ENCODE measurements at places on chromosomes 1 and 21.

DNA sequence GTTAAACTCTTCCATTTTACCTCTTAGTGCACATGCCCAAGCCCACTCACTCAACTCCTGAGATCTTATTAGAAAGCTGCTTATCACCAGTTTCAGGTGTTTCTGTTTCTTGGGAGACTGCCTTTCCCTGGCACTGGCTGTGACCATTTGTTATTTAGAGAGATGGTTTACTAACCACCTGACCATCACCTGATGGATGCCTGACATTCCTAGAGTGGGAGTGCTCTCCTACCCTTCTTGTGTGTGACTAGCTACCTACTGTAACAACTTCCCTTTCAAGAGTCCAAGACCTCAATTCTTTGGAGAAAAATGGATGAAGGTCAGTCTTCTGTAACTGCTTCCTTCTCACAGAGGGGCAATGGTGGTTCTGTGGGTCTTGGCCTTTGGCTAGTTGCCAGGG lies 755.2 kb upstream of the ADAMTS5 start:
- H3K36me3 ChIP-seq: no peaks in the 10 kb centered on the region
- no peak for DNase-seq
- no peak overlapping the region for H3K4me3 ChIP-seq
- no peak overlapping the region for H3K27ac ChIP-seq
- no peaks in the 10 kb centered on the region for H3K27me3 ChIP-seq

GRCh38 chr1:209349363-209350308 lies 233.9 kb upstream of the CAMK1G start:
- H3K27me3 ChIP-seq: no peaks in the 10 kb centered on the region
- H3K27ac ChIP-seq: no peak overlapping the region
- DNase-seq: no peak

GRCh38 chr1:214833178-214833756 lies 230.3 kb downstream of the CENPF start:
- no peaks in the 10 kb centered on the region for H3K27me3 ChIP-seq
- no peak for DNase-seq
- no peak overlapping the region for H3K4me3 ChIP-seq

- H3K27ac ChIP-seq: no peak overlapping the region
- no peaks in the 10 kb centered on the region for H3K27me3 ChIP-seq
- H3K4me1 ChIP-seq: peaks cover 17% of the 10 kb centered on the region
These were observed 94.9 kb downstream of the ZNF644 start for GRCh38 chr1:90926971-90927370.

GRCh38 chr1:246587606-246588005 lies 21.4 kb downstream of the CNST start:
- H3K27ac ChIP-seq: peak overlapping the region; percentile 74
- no peak overlapping the region for H3K4me3 ChIP-seq
- H3K4me1 ChIP-seq: peaks cover 39% of the 10 kb centered on the region

DNA sequence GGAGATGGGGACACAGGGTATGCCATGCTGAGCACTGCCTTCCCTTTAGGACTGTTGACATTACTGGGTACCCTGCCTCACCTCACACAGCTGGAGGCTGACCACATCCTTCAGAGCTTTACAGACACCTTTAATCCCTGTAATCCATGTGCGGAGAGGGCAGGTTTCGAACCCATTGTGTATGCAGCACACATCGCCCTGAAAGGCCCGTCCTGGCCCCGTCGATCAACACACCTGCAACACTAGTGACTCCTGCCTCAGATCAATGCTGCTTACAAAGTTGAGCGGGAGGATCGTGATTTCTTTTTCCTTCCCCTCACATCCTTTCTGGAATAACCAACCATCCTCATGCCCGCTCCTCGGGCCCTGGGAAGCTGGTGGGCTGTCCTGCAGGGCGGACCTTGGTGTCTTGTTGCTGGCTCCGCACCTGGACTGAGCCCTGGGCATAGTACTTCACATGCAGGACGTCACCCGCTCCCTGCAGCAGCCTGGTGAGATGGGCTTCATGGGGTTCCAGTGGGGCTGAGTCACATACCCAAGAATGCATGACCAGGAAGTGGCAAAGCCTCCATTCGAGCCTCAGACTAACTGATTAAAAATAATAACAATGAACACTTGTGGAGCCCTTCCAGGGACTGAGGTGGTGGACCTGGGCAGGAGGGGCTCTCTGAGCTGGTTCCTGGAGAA lies 403.6 kb downstream of the PTPRU start:
- H3K27me3 ChIP-seq: peaks cover 11% of the 10 kb centered on the region
- no peaks in the 10 kb centered on the region for H3K4me1 ChIP-seq
- H3K36me3 ChIP-seq: no peaks in the 10 kb centered on the region
- no peak overlapping the region for H3K4me3 ChIP-seq
- no peak overlapping the region for H3K27ac ChIP-seq
- DNase-seq: peak; percentile 75

DNA sequence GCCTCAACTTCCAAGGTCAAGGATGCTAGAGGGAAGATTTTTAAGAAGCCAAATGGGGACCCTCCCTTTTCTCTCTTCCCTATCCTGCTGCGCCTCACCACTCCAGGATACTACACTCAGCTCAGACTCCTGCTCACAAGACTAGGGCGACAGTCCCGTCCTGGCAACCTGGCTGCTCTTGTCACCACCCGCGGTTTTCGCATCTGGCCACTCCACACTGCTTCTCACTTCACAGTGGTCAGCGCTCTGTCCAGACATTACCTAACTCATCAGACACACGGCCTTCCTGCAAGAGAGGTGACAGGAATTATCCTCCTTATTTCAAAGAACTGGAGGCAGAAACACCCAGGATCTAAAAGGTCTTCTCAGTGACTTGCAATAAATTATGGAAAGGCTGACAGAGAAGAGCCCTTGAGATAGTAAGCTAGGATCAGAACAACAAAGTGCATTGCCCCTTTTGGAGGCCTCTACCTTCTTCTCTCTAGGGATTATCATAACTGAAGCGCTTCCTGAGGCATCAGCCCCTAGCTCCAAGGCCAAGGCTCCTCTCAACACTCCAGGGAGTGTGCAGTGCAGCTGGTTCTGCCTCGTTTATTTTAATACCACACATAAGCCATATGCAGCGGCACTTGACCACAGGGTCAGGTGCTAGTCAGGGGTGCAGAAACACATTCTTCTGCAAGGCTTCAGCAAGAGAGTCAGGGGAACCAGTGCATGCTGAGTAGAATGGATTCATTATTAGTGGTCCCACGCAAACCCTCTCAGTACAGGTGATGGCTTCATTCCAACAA lies 41.9 kb downstream of the ASTN1 start:
- H3K27ac ChIP-seq: no peak overlapping the region
- H3K36me3 ChIP-seq: no peaks in the 10 kb centered on the region
- H3K4me3 ChIP-seq: no peak overlapping the region
- no peak for DNase-seq

DNA sequence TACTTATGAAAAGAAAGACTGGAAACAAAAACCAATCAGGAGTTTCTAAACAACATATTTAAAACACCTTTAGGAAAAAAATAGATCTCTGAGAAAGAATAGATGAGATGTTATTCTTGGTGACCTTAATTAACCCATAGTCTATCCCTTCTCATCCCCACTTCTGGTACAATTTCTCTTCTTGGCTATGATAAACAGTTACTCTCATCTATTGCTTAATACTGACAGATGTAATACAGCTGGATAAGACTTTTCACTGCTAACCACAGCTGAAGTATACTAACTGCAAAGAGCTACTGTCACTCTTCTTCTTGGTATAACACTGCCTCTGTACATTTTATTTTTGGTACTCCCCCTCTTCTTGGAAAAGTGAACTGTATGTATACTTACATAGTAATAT lies 15.2 kb downstream of the EXTL2 start:
- peaks cover 8% of the 10 kb centered on the region for H3K36me3 ChIP-seq
- no peaks in the 10 kb centered on the region for H3K27me3 ChIP-seq
- no peak overlapping the region for H3K27ac ChIP-seq
- no peak overlapping the region for H3K4me3 ChIP-seq

- H3K4me3 ChIP-seq: no peak overlapping the region
- no peak for DNase-seq
- no peaks in the 10 kb centered on the region for H3K27me3 ChIP-seq
- peaks cover 4% of the 10 kb centered on the region for H3K4me1 ChIP-seq
These were observed 19.7 kb upstream of the ATP6V1G3 start for GRCh38 chr1:198560161-198560560.

- H3K36me3 ChIP-seq: no peaks in the 10 kb centered on the region
- H3K27ac ChIP-seq: no peak overlapping the region
- no peaks in the 10 kb centered on the region for H3K4me1 ChIP-seq
These were observed 244.9 kb downstream of the ZNF648 start for GRCh38 chr1:181816608-181817007.

DNA sequence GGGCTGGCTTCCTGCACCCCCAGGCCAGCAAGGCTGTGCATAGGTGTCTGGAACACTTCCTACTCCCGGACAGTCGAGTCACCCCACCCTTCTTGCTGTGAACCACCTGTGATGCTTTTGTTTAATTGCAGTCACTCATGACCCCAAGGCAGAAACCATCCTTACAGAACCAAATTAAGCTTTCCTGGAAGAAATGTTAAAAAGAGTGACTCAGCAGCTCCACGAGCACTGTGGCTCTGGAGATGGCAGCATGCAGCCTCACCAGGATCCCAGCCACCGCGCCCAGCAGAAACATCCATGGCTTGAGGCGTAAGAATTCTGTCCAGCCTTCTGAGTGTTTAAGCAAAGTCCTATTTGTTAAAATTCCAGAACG lies 28.8 kb downstream of the SNAP47 start:
- H3K36me3 ChIP-seq: peaks cover 50% of the 10 kb centered on the region
- H3K27ac ChIP-seq: no peak overlapping the region
- H3K4me3 ChIP-seq: no peak overlapping the region

GRCh38 chr1:29176576-29176975 lies 5.1 kb downstream of the SRSF4 start:
- no peak overlapping the region for H3K4me3 ChIP-seq
- H3K4me1 ChIP-seq: peaks cover 64% of the 10 kb centered on the region
- no peak for DNase-seq
- peaks cover 4% of the 10 kb centered on the region for H3K36me3 ChIP-seq
- no peak overlapping the region for H3K27ac ChIP-seq
- no peaks in the 10 kb centered on the region for H3K27me3 ChIP-seq

GRCh38 chr1:207981976-207982375 lies 71.1 kb upstream of the CD34 start:
- H3K4me1 ChIP-seq: no peaks in the 10 kb centered on the region
- no peak overlapping the region for H3K27ac ChIP-seq
- no peaks in the 10 kb centered on the region for H3K27me3 ChIP-seq
- no peaks in the 10 kb centered on the region for H3K36me3 ChIP-seq
- H3K4me3 ChIP-seq: no peak overlapping the region
- no peak for DNase-seq

- DNase-seq: no peak
- H3K36me3 ChIP-seq: no peaks in the 10 kb centered on the region
- H3K4me3 ChIP-seq: no peak overlapping the region
- H3K27ac ChIP-seq: no peak overlapping the region
These were observed 19.5 kb downstream of the USP25 start for GRCh38 chr21:15749082-15749860.

Measured in suprapubic skin (tissue), 4 donors.